ENCODE measurements at places on chromosomes 6 and 20. TPM values are rescaled to one million over a fixed set of nuclear protein-coding genes. Genes with fewer than 3 reads are reported as not detected.
A peak's percentile ranks its signal among the peaks of the same experiment; 100 is the strongest.

FKBP1A gene
- 276 TPM for total RNA-seq

TTLL9 gene
- not detected for total RNA-seq

FAM120B gene
- 13.1 TPM for total RNA-seq

PAK5 gene
- under 0.01 TPM for total RNA-seq

CEP85L gene
- total RNA-seq, result 11.5 TPM

TRDN gene
- not detected for total RNA-seq

MUC22 gene
- not detected for total RNA-seq

RBL1 gene
- total RNA-seq, result 7.1 TPM

HDGFL1 gene
- not detected for total RNA-seq

CENPB gene
- total RNA-seq, result 77.4 TPM

TRIM40 gene
- total RNA-seq, result not detected

DYNLT2 gene
- 0.51 TPM for total RNA-seq

DNA sequence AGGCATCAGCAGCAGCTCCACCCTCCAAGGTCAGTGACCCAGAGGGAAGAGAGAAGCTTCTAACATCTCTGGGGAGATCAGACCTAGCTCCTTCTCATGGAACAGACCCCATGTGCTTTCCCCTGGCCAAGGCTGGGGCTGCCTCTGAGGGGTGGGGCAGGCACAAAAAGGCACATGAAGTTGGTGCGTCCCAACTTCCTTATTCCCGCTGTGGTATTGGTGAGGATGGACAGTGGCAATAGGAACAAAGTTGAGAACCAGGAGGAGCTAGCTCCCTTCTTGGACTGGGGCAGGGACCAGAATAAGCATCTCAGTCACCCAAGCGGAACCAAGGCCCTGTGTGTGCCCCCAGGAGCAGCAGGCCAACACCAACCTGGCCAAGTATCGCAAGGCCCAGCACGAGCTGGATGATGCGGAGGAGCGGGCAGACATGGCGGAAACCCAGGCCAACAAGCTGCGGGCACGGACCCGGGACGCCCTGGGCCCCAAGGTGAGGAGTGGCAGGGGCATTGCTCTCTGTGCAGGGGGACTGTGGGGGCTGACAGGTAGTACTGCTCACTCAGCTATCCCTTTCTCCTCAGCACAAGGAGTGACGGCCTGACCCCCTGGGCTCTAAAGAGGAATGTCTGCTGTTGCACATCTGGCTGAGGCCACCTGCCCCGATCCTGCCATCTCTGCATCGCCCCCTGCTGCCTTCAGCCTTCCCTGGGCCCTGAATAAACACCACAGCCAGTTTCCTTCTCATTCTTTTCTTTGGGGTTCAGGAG lies 46.1 kb downstream of the MYH7B start:
- no peak for DNase-seq

GRCh38 chr6:33430991-33431879 lies 11.4 kb downstream of the SYNGAP1 start:
- DNase-seq, result no peak

- DNase-seq, result no peak
Observed at GRCh38 chr6:61886608-61887259, 399.3 kb downstream of the KHDRBS2 start.

GRCh38 chr6:143018955-143019354 lies 41.7 kb upstream of the AIG1 start:
- no peak for DNase-seq

DNA sequence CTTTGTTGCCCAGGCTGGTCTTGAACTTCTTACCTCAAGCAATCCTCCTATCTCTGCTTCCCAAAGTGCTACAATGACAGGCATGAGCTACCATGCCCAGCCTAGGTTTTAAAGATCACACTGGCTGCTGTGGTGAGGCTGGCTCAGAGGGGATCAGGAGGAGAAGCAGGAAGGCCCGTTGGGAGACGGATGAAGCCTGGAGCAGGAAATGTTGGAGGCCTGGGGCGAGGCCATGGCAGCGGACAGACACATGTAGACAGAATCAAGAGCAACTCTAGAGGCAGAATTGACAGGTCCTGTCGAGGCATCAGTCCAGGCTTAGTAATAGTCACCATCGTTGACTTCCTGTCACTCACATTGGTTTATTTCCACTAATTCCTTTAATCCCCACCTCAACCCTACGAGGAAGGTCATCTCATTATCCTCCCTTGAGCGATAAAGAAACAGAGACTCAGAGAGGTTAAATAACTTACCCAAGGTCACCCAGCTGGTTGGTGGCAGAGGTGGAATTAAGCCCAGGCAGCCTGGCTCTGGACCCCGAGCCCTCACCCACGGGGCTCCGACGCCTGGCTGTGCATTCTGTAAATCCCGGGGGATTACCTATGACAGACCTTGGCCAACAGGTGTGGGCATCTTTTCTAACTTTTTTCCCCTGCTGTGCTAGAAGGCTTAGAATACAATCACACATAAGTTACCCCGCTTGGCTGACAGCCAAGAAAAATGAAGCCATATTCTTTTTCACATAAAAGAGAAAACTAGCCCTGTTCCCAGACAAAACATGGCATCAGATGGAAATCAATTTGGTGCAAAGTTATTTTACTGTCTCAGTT lies 113.4 kb downstream of the EYA2 start:
- DNase-seq, result no peak

DNA sequence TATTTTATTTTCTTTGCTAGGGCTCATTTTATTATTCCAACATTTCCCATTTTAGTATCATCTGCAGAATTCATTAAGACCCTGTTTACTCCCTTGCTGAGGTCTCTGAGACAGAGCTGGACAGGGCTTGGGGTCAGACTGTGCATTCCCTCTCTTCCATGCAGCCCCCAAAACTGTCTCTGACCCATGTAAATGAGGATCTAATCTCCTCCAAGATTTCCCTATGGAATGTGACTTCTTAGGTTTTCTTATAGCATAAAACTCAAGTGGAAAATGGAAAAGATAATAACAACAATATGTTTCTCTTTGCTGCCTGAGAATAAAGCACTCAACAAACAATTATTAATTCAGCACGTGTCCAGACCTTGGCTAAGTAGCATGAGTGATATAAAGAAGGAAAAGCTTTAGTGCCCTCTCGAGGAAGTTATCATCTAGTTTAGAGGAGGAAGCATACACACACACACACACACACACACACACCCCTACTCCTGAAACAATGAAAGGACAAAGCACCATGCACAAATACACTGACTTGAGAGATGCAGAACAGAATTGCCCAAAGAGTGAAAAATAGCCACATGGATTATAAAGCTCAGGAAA lies 815.5 kb downstream of the BCKDHB start:
- no peak for DNase-seq

DNA sequence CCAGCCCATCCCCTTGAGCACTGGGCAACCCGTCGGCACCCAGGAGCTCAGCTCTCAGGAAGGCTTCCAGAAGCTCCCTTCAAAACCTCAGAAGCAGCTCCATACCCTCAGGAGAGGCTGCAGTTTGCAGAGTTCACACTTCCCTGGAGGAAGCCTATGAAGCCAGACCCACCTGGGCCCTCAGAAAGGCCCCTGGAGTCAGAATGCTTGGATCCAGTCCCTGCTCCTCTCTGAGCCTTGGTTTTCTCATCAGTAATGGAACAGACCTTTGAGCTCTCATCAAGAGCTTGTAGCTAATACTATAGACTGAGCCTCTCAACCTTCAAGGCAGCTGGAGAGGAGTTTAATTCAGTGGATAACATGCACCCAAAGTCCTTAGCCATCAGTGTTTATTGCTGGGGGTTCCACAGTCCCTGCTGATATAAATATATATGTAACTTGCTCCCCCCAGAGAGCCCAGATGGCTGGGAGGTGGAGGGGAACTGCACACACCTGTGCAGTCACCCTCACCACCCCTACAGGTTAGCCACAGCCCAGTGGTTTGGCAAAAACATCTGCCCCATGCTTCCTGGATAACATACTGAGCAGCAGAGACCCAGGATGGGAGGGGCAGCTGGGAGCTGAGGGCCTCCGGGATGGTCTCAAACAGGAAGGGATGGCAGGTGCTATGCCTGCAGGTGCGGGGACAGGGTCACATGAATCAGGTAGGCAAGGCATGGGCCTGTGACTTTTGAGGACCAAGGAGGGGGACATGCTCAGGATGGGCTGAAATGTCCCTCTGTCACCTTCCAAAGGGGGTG lies 120.1 kb downstream of the SNX5 start:
- DNase-seq, result no peak

GRCh38 chr6:104711371-104711770 lies 148.3 kb downstream of the HACE1 start:
- DNase-seq, result no peak

DNA sequence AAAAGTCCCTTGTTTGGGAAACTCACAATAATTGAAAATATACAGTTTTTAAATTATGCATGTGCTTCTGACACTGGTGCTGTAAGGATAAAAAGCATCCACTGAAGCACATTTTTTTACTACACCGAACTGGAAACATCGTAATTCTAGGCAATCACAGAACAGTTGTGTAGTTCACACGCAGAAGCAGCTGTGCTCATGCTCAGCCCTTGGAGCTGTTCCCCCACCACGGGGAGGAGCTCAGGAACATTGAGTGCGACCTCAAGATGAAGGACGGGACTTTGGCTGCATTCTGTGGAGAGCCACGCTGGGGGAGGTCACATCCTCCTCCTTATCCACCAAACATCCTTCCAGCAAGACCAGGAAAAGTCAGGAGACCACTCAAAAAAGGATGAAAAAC lies 466.3 kb upstream of the CDH4 start:
- no peak for DNase-seq

- DNase-seq, result no peak
Observed at GRCh38 chr6:33241968-33242367, 29.7 kb downstream of the VPS52 start.

GRCh38 chr6:26197933-26198721 lies 110.9 kb downstream of the HFE start:
- DNase-seq, result peak; percentile 49

DNA sequence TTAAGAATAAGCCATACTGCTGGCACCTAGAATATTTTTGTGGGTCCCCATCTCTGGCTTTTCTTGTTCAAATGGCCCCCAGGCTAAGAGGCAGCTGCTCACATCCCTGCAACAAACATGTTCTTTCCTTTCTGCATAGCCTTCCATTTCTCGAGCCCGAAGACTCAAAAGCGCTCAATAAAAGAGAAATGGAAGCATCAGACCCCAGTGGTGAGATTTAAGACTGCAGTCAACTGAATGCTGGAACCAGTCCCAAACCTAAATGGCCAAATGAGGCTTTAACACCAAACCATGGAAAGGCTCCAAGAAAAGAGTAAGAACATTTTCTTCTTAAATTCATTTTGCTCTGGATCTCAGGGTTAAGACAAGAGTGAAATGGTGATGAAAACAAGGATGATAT lies 122.1 kb upstream of the TRAF3IP2 start:
- DNase-seq, result no peak

DNA sequence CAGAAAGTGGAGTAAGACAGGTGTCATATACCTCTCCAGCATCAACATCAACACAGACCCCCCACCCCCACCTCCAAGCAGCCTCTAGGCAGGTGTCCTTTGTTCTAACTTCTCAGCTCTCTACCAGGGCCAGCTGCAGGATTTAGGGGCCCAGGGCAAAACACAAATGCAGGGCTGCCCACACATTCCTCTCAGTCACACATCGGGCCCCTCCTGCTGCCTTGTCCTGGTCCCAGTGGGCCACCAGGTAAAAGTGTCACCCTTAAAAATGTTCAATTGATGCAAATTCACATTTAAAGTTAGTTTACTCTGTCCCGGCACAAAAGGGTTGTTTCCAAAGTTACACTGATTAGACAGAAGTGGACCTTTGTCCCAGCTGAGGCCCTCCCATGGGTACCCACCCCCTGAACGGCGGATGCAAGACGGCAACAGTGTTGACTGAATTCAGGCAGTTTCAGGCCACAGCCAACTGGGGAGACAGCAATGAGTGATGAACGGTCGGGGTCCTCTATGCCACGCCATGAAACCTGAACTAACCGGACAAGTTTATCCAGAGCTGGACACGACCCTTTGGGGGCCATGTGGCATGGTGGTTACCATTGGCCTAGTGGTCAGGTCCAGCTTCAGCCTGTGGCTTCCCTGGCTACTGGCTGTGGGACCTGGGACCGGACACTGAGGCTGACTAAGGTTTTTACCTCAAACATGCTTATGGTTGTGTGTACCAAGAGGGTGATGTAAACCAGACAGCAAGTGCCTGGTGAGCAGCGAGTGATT lies 52.2 kb upstream of the UNC93A start:
- DNase-seq, result no peak

DNA sequence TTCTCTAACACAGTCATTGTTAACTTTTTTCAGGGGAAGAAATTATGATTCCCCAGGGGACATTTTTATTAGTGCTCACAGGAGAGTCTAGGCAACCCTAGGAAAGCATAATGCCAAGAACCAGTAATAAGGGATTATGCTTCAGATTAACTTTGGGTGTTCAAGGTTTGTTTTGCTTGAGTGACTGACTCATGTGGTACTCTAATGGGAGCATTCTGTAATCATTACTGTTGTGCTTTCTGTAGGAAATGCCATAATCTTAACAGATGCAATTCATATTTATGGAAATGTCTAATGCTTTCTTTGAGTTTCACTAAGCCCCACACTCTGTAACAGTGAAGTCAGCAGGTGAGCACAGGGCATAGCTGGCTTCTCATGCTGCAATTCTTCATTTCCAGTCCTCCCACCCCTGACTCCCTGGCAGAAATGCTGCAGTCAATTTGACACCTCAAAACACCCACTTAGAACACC lies 263.4 kb upstream of the MAN1A1 start:
- DNase-seq, result no peak

DNA sequence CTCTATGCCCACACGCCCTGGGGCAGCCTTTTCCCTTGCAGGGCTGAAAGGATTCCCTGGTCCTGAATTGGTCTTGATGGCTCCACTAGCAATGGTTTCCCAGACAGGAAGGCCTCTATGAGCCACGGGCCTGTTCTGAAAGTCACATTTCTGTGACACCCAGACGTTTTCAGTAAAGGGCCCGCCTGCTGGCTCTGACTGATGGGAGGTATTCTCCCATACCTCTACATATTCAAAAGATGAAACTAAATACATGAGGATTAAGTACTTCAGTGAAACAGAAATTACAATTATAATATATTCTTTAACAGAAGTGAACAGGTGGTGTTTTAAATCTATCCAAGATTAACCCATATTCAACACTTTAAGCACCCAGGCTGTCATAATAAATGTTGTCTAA lies 629.8 kb downstream of the CDH26 start:
- no peak for DNase-seq

All from dermis microvascular lymphatic vessel endothelial cell (primary cell).